Liver (tissue), 10 donors: ENCODE measurements at places on chromosomes 5 and 9. TPM values are rescaled to one million over a fixed set of nuclear protein-coding genes. Genes with fewer than 3 reads are reported as not detected.

OXCT1 gene
- total RNA-seq: 1.3 TPM

NR2F1-AS1 gene
- total RNA-seq: 2.3 TPM

TXNDC8 gene
- total RNA-seq: not detected

MOB3B gene
- total RNA-seq: 1.1 TPM

PHF24 gene
- 0.05 TPM for total RNA-seq

DNA sequence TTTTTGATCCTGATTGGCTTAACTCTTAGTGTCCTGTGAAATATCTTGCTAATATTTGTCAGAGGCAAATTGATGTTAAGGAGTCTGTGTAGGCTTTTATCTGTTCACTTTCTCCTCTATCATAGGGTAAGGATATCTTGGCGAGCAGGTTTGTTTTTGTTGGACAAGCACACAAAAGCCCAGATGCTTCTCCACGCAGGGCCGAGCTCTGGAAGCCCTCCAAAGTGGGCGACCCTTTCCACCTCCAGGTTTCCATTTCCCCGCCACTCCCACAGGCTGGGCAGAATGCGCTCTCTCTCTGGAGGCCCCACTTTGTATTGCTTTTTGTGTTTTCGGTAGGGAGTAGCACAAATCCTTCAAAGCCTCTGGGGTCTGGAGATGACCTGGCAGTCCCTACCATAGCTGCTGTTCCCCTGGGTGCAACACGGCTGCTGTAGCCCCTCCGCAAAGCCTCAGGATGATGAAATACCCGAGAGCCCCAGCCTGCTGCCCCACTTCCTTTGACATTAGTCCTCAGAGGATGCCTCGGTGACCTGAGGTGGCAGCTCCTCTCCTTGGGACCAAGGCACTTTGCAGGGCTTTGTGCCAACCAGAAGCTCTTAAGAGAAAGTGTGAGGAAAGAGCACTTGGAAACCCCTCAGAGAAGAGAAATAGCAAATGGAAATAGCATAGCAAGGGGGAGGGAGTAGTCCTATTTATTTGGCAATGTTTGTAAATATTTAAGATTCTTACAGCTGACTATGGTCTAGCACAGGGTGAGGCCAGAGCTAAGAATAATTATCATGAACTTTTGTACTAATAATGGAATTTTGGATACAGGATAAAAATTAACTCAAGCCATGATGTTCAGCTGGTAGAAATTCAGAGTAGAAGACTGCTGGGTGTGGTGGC is 122.8 kb downstream of the ARHGEF28 start:
- no peak for DNase-seq

GRCh38 chr9:103991698-103992097 is 102.4 kb upstream of the SMC2 start:
- no peak for DNase-seq

GRCh38 chr5:137497396-137498290 is 1.5 kb downstream of the SPOCK1 start:
- DNase-seq: no peak

DNA sequence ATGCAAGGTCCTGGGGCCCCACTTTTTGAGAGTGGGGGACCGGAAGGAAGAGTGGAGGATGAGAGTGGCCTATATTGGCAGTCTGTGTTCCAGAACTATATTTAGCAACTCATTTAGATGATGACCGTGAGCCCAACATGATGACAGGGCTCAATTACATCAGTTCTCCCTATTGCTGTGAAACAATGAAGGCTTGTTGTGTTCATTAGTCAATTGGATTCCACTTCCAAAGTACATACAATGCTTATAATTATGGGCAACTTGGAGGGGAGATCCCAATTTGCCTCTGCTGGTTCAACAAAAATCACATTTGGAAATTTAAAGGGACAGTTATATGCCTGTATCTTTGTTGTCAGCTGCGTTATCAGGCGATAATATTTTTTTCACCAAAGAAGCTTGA is 91.1 kb downstream of the TARS1 start:
- no peak for DNase-seq

GRCh38 chr9:93187047-93187446 is 3.1 kb downstream of the WNK2 start:
- DNase-seq: no peak

- peak; percentile 62 for DNase-seq
Measured at GRCh38 chr5:151234476-151235238, 10.8 kb upstream of the CCDC69 start.

GRCh38 chr5:143413958-143414669 is 10.6 kb upstream of the NR3C1 start:
- DNase-seq: no peak
